Activated CD8-positive, alpha-beta T cell treated with anti-CD3 and anti-CD28 coated beads, Interleukin-2, amount 10 ng/mL, durations not matched to agents 7 days and 5 days (primary cell): ENCODE measurements at places on chromosomes 7 and 10. TPM values are rescaled to one million over a fixed set of nuclear protein-coding genes. Genes with fewer than 3 reads are reported as not detected.

GRCh38 chr10:99435986-99436638, 5.7 kb upstream of the GOT1 start:
- no peak for DNase-seq

DNA sequence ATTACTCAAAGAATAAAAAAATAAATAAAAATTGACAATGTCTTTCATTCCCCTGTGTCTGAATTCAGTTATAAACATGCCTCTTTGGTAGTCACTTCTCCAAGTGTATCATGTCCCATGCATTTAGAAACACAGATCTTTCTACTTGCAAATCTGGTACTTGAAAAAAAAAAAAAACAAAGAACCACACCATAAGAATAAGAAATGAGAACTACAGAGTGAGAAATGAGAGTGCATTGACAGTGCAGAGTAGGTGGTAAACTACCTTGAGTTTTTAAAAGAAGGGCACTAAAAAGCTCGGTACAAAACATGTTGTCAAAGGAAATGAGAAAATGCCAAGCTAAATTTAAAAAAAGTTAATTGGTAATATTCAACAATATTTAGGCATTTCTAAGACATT, 123.0 kb downstream of the GPR85 start:
- no peak for DNase-seq

Gene NRF1
- 30.0 TPM for total RNA-seq

Gene PROSER2
- total RNA-seq, result 0.74 TPM

Gene C7orf57
- total RNA-seq, result not detected

Gene LIPJ
- total RNA-seq, result not detected

Gene TMEM140
- total RNA-seq, result 12.6 TPM

DNA sequence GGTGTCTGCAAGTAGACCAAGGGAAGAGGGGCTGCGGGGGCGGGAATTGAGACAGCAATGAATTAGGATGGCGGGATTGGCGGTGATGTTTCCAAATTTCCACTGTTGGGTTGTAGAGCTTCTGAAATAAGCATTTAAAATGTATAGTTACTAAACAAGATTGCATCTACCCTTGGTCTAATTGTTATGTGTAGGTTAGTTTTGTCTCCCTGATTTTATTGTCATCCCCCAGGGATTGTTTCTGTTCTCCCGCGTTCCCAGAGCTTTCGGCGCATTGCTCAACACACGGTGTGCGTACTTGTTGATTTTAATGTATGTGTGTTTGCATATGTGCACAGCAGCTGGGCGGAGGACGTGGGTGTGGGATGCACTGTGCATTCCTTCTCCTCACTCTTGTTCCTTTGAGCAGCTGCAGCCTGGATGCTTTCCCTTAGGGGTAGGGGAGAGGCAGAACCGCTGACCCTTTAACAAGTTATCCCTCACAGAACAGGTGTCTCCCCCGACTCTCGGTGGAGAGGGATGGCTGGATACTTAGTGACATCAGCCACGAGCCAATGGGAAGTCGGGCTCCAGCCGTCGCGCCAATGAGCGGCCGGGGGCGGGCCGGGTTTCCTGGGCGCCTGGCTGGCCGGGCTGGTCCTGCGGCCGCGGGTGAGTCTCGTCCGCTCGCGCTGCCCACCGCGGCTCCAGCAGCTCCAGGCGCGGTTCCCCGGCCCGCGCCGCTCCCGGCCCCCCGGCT, at the start of gene TSPAN33:
TSPAN33 (plus strand) TSS at position 613 of the 739 bp plus-strand sequence. CDS start 274 bp downstream, outside the sequence.
- DNase-seq, result peak; percentile 71

GRCh38 chr10:127873901-127874470, 18.8 kb downstream of the CLRN3 start:
- no peak for DNase-seq

- no peak for DNase-seq
Observed at GRCh38 chr10:50544857-50545429, 78.8 kb downstream of the SGMS1 start.

Gene KIF11
- total RNA-seq, result 85.2 TPM

Gene GCK
- total RNA-seq, result not detected

Gene PRKAR2B
- total RNA-seq, result 1.6 TPM

DNA sequence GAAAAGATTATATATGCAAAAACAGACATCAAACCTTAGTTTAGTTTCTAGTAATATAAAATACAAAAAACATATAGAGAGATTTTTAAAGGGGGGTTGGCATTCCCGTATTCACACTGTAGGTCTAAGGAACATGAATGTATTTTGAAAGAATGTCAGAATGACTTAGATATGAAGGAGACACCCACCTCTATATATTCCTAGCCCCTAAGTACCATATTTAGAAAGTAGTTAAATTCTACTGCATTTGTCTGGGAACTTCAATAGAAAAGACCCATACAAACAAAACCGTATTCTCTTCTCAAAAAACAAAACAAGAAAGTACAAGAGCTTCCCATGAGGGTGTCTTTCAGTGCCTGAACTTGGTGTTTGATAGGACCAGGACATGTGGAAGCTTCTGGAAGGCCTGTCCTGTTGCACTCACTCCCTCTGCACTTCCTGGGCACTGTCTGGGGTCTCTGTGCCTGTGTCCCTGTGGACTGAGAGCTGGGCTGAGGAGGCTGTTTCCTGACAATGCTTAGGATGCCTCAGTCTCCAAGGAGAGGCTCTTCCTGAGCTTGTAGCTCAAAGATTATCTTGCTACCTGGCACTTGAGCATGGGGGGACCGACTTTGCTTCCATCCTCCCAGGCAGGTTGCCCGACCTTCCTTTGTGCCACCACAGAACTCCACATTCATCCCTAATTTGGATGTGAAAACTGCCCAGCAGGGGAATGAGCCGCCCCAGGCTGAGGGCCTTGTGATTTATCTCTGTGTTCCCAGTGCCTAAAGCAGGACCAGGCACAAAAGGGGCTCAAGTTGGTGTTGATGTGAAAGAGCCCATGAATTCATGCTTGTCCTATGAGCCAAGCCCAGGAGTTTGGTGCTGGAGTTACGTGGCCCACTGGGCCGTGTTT, 44.4 kb upstream of the KLF6 start:
- DNase-seq, result no peak

- no peak for DNase-seq
Observed at GRCh38 chr7:55690-56248, 136.6 kb upstream of the FAM20C start.

DNA sequence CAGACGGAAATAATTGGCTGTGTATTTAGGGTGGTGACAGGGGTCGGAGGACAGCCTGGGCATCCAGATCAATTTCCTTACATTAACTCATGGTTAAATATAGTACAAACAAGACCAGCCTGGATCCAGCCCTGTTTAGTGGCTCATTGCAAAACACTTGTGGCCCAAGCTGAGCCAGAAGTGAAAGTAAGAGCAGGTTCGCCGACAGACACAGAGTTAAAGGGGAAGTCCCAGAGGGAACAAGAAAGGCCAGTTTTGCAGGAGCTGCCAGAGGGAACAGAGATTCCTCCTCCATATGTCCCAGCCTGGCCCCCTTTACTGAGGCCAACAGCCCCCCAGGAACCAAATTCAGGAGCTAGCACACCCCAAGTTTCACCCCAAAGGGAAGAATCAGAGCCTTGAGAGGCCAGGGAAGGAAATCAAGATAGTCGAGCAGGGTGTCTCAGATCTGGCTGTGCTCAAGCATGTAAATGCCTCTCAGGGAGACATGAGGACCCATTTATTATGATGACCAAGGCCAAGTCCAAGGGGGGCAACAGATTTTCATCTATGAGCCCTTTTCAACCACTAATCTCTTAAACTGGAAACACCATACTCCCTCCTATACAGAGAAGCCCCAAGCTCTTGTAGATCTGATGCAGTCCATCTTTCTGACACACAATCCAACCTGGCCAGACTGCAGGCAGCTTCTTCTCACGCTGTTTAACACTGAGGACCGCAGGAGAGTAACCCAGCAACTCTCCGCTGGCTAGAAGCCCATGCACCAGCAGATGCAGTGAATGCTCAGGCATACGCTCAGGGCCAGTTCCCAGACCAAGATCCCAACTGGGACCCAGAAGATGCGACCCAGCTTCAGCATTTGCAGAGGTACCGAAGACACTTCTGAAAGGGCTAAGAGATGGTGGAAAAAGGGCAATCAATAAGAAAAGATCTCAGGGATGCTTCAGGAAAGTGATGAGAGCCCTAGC, 15.9 kb upstream of the ADCK2 start:
- peak; percentile 69 for DNase-seq

GRCh38 chr7:17937506-17938120, 2.7 kb downstream of the SNX13 start:
- DNase-seq, result no peak

- DNase-seq, result no peak
Observed at GRCh38 chr10:46329690-46330016, 42.9 kb downstream of the ANTXRL start.

DNA sequence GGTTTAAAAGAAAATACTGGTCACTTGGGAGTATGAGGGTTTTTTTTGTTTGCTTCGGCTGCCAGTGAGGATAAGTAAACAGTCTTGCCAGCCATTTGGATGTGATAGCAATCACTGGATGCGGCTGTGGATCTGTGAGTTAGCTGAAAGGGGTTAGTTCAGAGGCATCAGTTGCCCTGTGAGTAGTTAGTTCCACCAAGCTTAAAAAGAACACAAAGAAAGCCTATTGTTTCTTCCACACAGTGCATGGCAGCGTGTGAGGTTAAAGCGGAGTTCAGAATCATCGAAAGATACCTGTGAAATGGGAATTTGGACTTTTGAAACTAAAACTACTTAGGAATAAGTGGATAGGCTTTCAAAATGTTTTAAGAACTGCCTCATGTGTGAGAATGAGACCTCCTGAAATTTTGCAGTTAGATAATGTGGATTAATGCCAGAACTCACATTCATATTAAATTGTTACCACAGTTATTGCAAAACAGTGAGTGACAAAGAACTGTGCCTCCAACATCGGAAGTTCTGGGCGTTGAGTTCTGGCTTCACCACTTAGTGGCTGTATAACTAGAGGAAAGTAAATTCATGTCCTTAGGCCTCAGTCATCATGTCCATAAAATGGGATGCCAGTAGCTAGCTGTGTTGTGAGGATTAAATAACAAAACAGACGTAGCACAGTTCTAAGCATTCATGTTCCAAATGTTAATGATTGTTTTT, 31.3 kb downstream of the KIAA1217 start:
- DNase-seq, result no peak

DNA sequence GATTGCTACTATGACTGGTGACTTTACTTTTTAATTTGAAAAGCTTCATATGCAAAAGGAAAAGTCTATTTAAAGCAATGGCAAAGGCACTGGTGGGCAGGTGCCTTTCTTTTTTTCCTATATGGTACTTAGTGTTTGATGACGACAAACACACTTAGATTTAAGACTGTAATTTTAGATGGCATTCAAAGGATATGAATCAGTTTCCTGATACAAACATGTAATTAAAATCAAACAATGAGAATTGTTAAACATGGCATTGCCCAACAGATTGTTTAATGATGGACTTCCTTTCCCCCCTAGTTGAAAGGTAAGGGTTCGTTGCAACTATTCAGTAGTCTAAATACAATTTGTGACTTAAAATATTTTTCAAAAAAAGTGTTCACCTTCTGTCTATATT, 106.5 kb upstream of the SEMA3C start:
- no peak for DNase-seq

GRCh38 chr7:127690806-127691205, 38.8 kb downstream of the SND1 start:
- no peak for DNase-seq

DNA sequence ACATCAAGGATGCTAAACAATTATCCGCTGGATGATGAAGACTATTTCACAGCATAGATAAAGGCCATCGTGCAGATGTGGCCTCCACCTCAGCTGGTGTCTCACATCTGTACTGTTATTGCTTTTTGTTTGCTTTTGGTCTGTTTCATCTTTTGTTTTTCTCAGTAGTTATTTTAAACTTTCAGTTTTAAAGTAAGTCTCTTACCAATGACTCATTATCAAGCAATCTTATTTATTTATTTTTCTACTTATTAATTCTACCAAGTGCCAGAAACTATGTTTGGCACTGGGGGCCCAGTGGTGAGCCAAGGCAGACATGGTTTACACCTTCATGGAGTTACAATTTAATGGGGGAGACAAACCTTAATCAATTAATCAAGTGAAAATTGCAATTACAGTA, 250.9 kb upstream of the TMEM72 start:
- DNase-seq, result no peak
